ENCODE measurements at places on chromosomes 12 and 14.

DNA sequence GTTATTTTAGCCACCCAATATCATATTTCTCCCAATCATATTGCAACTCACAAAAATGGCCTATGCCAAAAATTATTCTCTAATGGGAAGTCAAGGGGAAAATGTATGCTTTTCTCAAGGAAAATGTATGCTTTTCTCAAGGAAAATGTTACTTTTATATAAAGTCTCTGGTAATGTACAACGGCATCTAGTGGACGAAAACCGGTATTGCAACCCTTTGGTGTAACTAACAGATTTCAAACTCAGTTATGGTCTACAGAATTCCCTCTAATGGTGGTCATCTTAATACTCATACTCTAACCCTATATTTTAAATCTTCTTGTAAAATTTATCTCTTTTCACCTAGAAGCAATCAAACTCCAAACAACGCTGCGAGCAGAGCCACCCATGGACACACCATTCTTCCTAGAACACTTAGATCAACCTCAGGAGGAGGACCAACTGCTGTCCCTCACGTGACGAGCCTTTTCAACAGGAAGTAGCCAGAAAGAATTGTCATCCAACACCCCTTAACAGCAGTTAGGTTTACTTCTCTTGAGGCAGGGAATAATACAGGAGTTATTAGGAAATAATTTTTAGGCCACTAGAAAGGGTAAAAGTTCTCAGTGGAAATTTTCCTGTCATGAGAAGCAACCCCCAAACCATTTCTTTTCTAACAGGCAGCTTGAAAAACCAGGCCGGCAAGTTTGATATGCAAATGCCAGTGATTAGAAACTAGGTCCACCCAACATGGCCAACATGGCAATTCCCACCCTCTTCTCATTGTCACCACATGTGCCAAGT lies 20.1 kb downstream of the APOBEC1 start:
- peak; percentile 64 for DNase-seq

GRCh38 chr12:20351406-20351805 lies 16.9 kb upstream of the PDE3A start:
- no peak for DNase-seq

DNA sequence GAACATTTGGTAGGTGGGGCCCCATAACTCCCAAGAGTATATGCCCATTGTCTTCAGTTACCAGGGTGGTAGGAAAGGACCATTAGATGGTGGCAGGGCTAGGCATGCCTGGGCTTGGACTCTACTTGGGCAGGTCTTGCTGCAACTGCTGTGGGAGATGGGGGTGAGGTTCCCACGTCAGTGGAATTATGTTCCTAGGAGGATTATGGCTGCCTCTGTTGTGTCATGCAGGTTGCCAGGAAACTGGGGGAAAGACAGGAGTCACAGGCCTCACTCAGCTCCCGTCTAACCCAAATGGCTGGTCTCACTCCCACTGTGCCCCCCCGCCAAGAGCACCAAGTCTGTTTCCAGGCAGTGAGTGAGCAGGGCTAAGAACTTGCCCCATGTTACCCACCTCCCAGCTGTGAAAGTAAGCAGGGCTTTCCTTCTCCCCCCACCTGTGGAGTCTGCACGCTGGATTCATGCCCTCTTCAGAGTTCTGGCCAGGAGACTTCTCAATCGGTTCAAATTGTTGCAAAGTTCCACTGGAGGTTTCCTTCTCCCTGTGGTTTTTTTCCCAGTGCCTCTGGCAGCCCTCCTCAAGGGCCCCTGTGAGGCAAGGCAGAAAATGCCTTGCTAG lies 337.5 kb downstream of the CCDC91 start:
- no peak for DNase-seq

DNA sequence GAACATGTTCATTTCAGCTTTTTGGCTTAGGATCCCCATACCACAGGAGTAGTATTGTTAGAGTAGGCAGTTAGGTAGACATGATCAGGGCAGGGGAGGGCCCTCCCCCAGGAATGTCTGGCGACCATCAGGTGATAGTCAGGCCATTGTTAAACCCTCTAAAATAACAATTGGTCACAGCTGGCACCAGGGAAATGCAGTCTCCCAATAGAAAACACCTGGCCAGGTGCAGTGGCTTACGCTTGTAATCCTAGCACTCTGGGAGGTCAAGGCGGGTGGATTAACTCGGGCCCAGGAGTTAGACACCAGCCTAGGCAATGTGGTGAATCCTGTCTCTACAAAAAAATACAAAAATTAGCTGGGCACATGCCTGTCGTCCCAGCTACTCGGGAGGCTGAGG lies 187.1 kb downstream of the MON2 start:
- no peak for DNase-seq
